GM12891 (cell line): ENCODE measurements at places on chromosomes 3 and 15.

- no peak for DNase-seq
Measured at GRCh38 chr3:119293105-119293870, 895 bp upstream of the ARHGAP31 start.

- no peak for DNase-seq
Measured at GRCh38 chr15:86127547-86127946, 47.9 kb downstream of the AGBL1 start.

DNA sequence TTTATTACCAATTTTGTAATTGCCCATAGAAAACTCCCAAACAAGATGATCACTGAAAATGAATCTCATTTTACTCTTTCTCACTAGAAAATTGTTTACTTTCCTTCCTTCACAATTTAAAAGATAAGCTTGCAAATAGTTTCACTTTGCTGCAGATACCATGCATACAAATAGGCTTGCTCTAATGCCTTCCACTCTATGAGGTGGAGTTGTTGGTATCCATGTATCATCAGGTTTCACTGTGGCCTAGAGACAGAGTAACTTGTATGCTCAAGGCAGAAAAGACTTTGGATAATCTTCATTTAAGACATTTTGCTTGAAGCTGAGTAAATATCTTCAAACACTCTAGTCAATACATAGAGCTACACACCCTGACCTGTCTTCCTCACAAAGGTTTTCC, 60.8 kb downstream of the RYK start:
- DNase-seq, result no peak

DNA sequence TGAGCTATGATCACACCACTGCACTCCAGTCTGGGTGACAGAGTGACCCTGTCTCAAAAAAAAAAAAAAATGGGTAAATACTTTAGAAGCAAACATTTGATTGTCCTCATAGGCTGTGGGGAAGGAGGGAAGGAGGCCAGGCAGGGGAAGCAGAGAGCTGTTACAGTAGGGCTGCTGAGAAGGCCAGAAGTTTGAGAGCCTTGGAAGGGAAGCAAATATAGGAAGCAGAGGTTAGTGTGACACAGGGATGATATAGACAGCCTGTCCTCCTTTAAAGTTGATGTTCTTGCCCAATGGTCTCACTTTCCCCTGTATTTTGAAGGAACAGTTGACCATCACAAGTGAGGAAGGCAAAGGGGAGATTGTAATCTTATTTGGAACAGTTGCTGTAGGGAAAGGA, 5.3 kb upstream of the ALPK3 start:
- DNase-seq, result no peak

DNA sequence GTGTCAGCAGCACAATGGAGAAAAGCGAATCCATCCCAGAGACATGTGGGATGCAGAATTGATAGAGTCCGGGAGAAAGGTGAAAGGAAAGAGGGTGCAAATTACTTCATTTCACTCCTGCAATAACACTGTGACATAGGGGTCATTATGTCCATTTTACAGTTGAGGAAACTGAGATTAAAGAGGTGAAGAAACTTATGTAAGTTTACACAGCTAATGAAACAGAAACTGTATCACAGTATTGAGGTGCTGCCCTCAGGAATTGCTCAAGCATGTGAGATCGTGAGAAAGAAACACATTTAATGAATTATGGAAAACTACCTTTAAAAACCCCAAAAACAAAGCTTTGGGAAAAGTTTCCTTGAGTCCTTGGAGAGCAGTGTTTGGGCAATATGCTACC, 103.6 kb upstream of the PFN2 start:
- DNase-seq, result no peak

- no peak for DNase-seq
Measured at GRCh38 chr3:126399351-126399735, 4.6 kb downstream of the CFAP100 start.

GRCh38 chr15:78407608-78408354, 30.2 kb upstream of the IREB2 start:
- no peak for DNase-seq

DNA sequence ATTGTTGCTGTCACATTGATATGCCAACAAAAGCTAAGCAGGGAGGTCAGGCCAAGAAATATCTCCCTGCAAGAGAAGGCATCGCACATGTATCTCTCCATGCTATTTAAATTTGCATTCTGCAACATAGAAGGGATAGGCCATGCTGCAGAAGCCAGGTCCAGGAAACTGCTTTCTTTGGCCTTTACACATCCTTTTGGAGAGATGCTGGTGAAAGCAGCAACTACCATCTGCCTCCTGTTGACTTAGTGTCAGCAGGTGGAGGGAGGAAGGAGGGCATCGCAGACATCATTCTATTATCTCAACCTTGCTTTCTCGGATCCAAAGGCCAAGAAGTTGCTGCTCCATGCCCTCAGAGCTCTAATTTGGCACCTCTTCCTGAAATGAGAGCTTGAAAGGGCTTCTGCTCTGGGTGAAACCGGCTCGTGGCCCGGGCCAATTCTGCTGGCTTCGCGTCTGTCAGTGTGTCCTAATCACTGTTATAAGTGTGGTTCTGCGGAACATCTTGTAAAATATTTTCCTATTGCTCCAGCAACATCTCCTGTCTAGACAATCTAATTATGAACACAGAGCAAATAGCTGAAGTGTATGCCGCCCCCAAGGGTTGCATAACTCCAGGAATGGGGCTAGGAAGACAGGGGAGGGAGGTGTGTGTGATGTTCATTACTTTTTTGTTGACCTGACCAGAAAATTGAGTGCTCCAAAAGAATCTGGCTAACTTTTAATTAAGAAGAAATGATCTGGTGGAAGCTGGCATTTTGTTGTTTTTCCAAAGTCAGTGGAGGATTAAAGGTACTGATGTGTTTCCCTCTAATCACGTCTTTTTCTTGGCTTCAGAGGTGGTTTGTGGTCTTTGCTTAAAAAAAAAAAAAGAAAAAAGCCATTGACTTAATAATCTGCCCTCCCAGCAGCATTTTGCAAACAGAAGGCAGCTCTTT, 89.1 kb downstream of the TPRG1 start:
- DNase-seq, result no peak

- DNase-seq, result no peak
Measured at GRCh38 chr15:27671819-27672437, 427.2 kb downstream of the OCA2 start.

DNA sequence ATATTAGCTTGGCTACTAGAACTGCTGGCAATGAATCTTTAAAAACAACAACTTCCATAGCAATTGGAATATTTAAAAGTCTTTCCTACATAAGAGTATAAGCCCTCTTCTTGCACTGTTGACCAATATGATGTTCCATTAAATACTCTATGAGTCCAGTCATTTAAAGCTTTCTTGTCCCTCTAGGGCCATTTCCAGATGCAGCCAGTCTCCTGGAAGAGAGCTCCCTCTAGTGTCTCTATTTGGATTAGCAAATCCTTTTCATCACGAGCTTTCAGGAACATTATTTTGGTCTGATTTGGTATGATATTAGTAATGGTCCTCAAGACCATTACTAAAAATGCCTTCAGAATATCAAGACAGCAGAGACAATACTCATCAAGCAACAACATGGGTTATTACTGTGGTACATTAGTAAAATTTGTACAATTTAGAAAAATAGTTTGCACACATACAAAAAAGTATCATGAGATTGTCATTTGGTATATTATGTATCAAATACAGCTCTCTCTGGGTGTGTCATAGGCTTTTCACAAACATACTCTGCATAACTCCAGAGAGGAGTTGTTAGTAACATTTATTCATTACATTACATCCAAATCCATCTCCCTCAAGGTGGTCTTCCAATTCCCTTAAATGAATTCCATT, 101.3 kb downstream of the DPH6 start:
- DNase-seq, result no peak

GRCh38 chr15:51708013-51708412, 26.7 kb downstream of the SCG3 start:
- no peak for DNase-seq

DNA sequence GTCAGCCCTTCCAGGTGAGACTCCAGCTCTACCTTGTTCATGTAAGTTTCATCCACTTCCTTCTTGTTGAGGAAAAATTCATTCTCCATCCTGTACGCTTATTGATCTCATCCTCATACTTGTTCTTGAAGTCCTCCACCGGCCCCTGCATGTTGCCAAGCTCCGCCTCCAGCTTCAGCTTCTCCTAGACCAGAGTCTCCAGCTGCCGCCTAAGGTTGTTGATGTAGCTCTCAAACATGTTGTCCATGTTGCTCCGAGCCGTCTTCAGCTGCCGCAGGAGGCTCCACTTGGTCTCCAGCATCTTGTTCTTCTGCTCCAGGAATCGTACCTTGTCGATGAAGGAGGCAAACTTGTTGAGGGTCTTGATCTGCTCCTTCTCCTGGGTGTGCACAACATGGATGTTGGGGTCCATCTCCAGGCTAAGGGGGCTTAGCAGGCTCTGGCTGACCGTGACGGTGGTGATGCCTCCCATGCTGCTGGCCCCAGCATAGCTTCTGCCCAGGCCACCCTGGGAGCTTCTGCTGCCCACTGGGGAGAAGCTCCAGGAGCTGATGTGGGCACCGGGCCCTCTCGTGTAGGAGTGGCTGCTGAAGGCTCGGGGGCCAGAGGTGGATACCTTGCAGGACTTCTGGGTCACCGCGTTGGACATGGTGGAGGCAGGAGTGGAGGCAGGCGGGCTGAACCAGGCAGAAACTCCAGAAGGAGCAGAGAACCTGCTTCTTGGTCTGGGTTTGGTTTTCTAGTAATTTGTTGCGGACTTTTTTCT, 422.6 kb upstream of the ARPP21 start:
- no peak for DNase-seq

- DNase-seq, result no peak
Measured at GRCh38 chr3:127170814-127171213, 22.1 kb upstream of the PRR23E start.

DNA sequence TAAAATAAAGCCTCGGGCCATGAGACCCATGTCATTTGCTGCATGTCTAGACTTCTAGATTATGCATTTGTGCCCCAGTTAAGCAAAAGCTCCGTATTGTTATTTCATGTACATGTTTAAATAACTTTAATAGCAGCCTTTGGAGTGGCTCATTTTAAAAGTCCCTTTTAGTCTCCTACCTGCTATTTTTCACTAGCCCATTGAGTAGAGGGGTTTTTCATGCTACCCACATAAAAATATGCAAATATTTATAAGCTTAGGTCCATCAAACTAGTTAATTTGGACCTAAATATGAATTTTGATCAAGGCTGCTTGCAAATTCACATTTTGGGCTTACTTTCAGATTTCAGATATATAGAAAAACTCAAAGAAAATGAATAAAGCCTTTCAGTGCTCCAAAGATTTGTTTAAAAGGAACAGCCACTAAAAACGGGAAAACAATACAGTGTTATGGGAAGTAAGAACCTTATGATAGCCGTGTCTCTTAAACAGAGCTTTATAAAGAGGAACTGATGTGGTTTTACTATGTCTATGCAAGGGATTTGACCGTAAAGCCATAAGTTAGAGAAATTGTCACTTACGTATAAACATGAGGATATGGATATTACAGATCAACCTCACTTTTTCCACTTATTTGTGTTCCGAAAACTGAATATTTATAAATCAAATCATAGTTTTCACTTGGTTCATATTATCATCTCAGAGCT, 30.0 kb downstream of the FILIP1L start:
- no peak for DNase-seq

GRCh38 chr3:132642539-132642847, 17.1 kb downstream of the ACAD11 start:
- no peak for DNase-seq

GRCh38 chr3:128846486-128846891, 32.9 kb upstream of the ACAD9 start:
- DNase-seq, result no peak

- DNase-seq, result no peak
Measured at GRCh38 chr3:108757404-108757982, at the start of gene RETNLB. Gene RETNLB, minus strand, starts transcription at chr3:108757410. Its CDS starts 225 bp downstream, at chr3:108757185.

DNA sequence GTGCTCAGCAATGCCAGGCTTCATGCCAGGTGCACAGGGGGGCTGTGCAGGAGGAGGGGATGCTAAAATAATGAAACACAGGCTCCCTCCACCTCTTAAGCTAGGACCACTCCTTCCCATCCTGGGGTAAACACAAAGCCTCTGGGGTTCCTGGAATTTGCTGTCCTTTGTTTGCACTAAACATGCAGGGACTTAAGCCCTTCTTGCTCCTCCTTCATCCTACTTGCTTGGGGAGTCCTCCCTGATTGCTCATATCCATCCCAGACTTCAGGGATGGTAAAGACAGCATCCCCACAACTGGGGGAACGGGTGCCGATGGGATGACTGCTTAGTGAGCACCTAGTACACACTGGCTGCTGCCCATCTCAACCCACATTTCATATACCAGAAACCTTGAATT, 5.1 kb downstream of the LINGO1 start:
- DNase-seq, result no peak

DNA sequence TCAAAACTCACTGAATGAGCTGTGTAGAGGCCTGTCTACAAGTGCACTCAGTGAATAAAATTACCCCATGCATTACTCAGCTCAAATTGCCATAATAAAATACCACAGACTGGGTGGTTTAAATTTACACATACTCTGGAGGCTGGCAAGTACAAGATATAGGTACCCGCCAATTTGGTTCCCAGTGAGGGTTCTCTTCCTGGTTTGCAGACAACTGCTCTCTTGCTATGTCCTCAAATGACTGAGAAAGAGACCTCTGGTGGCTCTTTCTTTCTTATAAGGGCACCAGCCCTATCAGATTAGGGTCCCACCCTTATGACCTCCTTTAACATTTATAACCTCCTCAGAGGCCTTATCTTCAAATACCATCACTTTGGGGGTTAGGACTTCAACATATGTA, 237.0 kb downstream of the CPNE4 start:
- DNase-seq, result no peak

DNA sequence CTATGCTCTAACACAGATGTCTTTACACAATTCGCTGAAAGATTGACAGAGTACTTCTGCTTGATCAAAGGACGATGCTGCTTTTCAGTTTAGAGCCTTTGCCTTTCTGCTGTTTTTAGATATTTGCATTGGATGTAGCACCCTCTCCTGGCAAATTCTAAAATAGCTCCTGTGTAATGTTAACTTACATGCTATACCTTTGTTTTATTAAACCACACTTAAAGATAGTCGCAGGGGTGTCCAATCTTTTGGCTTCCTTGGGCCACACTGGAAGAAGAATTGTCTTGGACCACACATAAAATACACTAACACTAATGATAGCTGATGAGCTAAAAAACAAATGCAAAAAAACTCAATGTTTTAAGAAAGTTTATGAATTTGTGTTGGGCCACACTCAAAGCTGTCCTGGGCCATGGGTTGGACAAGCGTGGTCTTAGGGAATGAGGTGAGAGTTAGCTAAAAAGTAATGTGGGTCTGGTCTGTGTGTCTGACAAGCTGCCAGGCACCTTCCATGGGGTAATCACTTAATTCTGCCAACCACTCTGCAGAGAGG, 62.9 kb downstream of the ATG7 start:
- peak; percentile 10 for DNase-seq

- peak; percentile 26 for DNase-seq
Measured at GRCh38 chr3:66816090-66816761, 181.9 kb upstream of the KBTBD8 start.

GRCh38 chr15:81111510-81112470, 22.3 kb upstream of the CFAP161 start:
- DNase-seq, result peak; percentile 43

- no peak for DNase-seq
Measured at GRCh38 chr3:182565916-182566796, 227.1 kb upstream of the ATP11B start.

- DNase-seq, result no peak
Measured at GRCh38 chr15:33124279-33124678, 70.2 kb downstream of the FMN1 start.
